CD4-positive, alpha-beta T cell treated with Interleukin-6 for 4 hours (primary cell): ENCODE measurements at places on chromosomes 7 and 10.

DNA sequence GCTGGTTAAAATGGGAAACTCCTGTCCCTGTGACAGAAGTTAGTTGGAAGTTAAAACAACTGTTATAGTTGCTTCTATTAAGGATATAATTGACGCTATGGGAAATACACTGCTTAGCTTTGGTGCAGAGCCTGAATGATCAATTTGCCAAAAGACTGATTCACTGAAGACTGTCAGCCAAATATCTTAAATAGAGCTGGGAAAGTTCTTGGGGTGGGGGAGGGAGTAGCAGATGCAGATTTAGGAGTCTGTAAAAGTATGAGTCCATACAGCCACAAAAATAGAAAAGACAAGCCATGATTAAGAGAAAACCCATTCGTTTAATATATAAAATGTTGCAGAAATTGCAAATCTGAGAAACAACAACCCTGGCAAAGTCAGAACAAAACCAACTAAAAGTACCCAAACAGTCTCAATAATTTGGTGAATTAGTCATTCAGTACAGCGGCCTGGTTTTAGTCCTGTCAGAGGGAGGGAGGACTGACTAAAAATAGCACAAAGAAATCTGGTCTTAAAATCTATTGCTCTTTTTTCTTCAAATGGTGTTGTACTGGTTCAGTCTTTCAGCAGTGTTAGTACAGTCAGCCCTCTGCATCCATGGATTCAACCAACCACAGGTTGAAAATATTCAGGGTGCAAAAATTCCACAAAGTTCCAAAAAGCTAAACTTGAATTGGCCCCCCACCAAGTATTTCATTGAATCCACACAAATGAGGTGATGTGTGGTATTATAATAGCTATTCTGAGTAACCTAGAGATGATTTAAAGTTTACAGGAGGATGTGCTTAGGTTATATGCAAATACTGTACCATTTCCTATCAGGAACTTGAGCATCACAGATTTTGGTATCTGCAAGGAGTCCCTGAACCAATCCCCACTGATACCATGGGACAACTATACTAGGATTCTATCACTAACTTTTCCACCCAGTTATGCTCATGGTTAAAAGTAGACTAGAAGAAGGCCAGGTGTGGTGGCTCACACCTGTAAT lies 30.0 kb downstream of the STK17A start:
- DNase-seq = no peak

DNA sequence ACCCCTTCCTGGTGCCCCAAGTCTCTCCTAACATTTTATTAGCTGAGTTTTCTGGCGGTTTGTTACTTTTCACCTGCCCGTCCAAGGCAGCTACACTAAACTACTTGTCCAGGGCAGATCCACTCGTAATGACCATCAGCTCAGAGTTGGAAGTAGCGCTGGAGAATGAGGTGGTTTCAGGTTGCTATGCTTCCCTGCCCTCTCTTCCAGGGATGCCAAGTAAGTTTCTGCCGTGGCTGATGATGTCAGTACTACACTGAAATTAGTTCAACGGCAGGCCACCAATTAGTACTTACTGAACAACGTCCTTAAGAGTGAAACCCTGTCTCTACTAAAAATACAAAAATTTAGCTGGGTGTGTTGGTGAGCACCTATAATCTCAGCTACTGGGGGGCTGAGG lies 55.2 kb downstream of the DIP2C start:
- DNase-seq = no peak

GRCh38 chr10:112899391-112900065 lies 50.5 kb upstream of the TCF7L2 start:
- DNase-seq = no peak

GRCh38 chr10:113142601-113143362 lies 192.7 kb downstream of the TCF7L2 start:
- DNase-seq = no peak

DNA sequence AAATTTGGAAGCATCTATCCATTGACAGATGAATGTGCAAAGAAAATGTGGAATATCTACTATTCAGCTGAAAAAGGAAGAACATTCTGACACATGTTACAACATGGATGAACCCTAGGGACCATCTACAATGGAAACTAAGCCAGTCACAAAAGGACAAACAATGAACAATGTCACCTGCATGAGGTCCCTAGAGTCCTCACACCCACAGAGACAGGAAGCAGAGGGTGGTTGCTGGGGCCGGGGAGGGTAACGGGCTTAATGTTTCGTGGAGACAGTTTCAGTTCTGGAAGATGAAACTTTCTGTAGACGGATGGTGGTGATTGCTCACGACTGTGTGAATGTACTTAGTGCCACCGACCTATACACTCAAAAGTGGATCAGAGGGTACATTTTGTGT lies 282.9 kb downstream of the ADARB2 start:
- no peak for DNase-seq

GRCh38 chr10:34177445-34177844 lies 637.7 kb downstream of the PARD3 start:
- no peak for DNase-seq

DNA sequence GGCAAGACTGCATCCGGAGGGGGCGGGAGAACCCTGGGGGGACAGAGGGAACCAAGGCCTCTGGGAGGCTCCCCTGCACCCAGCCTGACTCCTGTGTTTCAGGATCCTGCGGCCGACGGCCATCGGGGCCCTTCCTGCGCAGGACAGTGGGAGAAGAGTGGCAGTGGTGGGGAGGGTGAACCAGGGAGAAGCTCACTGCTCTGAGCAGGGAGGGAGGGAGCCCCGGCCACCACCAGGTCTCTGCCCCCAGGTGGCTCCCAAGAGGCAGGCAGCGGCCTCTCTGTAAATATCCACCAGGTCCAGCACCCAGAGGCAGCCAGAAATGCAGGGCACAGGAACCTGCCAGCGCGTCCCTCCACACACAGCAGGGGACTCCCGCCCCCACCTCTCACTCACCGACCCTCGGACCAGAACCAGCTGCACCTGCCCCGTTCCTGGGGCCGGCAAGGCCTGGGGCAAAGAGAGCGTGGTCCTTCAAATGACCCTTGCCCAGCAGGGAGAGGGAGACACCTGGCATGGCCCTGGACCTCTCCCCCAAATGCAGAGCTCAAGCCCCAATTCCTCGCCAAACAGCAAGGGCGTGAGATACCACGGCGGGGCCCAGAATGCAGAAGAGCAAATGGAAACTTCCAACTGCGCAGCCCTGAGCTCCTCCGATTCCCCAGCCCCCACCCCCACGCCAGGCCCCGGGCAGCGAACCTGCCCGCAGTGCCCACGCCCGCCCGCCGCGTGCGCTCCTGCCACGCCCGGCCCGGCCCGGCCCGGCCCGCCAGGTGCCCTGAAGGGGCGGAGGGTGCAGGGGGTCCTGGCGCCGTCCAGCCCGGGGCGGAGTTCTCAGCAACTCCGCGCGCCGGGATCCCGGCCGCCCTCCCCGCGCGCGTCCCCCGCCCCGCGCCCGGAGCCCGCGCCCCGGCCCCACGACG lies 805 bp downstream of the RASGEF1A start:
- DNase-seq = peak; percentile 60

DNA sequence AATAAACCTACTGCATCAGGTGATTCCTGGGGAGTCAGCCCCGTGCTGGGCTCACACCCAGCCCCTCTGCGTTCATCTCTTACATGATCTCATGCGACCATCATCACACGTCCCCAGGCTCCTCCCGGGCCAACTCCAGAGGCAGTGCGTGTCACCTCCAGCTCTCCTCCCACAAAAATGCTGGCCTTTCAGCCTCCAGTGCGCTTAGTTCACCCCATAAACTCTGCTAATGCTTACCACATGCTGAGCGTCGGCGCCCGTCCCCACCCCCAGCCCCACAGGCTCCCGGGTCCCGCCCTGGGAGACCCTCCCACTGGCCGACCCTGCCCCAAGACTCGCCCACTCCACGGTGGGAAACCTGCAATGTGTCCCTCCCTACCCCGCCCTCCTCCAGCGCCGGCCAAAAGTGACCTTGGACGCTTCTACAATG lies 816 bp upstream of the SDK1 start:
- peak; percentile 6 for DNase-seq

DNA sequence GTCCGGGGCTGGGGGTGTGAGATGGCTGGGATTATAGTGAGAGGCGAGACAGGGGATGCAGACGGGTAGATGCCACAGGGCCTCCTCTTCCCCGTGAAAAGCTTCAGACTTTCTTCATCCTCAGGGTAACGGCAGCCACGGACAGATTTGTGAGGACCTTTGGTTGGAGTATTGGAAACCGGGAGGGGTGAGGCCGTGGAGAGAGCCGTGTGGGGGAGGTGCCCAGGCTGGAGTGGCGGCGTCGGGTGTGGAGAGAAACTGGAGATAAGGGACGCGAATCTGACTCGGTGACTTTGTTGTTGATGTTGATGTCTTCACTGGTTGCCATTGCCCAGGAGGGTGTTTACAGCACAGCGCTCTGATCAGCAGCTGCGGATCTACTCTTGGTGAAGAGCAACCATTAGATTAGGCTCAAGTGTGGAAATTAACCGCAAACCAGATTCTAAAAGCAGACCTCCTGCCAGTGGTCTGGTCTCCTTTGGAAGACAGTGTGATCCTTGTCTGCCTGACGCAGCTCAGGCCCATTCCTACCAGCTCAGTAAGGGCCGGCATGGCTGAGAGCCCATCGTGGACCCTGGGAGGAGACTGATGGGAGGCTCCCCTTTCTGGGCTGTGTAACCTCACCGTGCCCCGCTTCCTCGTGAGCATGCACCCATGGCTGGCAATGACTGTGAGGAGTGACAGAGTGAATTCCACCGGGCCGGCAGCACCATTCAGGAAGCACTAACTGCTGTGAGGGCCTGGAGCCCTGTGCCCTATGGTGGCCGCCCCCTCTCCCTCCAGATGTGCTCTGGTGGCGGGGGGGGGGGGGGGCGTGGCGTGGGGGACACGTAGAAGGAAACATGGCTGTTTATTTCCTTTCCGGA lies 90.3 kb downstream of the INPP5A start:
- peak; percentile 24 for DNase-seq

DNA sequence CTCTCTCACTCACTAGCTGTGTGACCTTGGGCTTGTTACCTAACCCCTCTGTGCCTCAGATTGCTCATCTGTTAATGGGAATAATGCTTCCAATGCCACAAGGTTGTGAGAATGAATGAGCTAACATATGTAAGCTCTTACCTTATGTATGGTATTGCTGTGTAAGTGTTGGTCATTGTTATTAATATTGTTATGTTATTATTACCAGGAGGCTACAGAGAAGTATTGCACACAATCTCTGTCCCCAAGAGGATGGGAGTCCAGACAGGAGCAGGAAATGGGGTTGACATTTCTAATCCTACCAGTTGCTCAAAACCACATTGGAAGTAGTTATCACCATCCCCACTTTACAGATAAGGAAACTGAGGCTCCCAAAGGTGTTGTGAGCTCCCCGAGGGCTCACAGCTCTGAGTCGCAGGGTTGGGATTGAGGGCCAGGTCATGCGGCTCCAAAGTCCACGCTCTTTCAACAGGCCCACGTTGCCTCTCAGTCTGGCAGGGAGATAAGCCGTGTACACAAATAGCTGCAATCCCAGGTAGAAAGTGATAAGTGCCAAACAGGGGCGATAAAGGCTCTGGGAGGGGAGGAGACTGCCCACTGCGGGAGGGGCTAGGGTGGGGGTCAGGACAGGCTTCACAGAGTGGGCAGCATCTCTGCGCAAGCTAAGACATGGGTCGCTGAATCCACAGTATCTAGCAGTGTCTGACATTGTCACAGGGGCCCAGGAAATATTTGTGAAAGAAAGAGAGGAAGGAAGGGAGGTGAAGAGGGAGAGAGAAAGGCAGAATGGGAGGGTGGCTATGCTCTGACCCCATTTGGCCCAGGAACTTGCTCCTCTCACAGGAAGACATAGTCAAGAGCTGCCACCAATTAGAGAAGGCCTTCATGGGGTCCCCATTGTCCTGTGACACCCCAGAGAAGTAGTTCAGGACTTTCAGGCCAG lies 9.6 kb upstream of the ZMIZ1 start:
- no peak for DNase-seq
